ENCODE measurements at places on chromosomes 12 and 14. TPM values are rescaled to one million over a fixed set of nuclear protein-coding genes. Genes with fewer than 3 reads are reported as not detected.

ERBB3 gene
- under 0.01 TPM for total RNA-seq

TCL1B gene
- total RNA-seq: not detected

STAC3 gene
- 0.43 TPM for total RNA-seq

GALNT4 gene
- 7.9 TPM for total RNA-seq

CLEC14A gene
- under 0.01 TPM for total RNA-seq

SETD3 gene
- total RNA-seq: 66.7 TPM

SLC24A4 gene
- not detected for total RNA-seq

AKAP5 gene
- total RNA-seq: 0.86 TPM

GNG2 gene
- 33.1 TPM for total RNA-seq

SIX4 gene
- total RNA-seq: 16.6 TPM

GDF3 gene
- not detected for total RNA-seq

MYG1 gene
- total RNA-seq: 53.1 TPM

CMA1 gene
- not detected for total RNA-seq

HSPA2 gene
- total RNA-seq: 19.2 TPM

TAS2R31 gene
- total RNA-seq: 7.7 TPM

ATN1 gene
- 15.6 TPM for total RNA-seq

SLC10A1 gene
- not detected for total RNA-seq

FOXN4 gene
- total RNA-seq: not detected

STYK1 gene
- total RNA-seq: not detected

POTEM gene
- not detected for total RNA-seq

TPH2 gene
- total RNA-seq: not detected

CMKLR1 gene
- total RNA-seq: 7.4 TPM

CHPT1 gene
- total RNA-seq: 33.9 TPM

KITLG gene
- total RNA-seq: 38.1 TPM

SNAPC1 gene
- 10.6 TPM for total RNA-seq
